ENCODE measurements at places on chromosomes 1 and 21.

DNA sequence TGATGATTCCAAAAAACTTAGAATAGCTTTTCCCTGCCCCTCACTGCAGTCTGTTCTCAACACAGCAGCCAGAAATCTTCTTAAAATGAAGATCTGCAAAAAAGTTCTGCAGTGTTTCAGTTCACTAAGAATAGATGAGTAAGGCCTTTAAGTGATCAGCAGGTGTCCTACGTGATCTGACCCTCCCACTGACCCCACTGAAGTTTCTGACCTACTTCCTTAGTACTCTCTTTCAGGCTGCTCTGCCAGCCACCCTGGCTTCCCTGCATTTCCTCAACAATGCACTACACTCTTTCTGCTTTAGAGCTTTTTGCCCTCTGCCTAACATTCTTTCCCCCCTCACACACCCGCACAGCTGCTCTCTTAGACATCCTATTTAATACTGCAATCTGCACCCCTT, 182.5 kb downstream of the AKT3 start:
- DNase-seq: no peak

DNA sequence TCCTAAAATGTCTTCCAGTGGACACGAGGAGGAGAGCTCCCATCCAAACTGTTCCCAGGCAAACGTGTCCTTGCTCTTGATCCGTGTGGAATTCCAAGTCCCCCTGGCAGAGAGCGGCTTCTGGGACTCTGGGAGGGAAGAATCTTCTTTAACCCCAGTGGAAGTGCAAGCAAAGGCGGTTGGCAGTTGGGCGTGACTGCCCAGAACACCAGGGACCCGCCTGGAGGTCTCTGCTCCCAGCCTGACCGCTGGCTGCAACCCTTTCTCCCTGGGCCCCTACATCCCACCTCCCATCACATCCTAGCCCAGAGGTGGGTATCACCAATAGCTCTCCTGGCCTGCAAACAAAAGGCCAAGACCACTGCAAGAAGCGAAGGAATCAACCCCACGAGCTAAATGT, 17.8 kb downstream of the CASZ1 start:
- no peak for DNase-seq

DNA sequence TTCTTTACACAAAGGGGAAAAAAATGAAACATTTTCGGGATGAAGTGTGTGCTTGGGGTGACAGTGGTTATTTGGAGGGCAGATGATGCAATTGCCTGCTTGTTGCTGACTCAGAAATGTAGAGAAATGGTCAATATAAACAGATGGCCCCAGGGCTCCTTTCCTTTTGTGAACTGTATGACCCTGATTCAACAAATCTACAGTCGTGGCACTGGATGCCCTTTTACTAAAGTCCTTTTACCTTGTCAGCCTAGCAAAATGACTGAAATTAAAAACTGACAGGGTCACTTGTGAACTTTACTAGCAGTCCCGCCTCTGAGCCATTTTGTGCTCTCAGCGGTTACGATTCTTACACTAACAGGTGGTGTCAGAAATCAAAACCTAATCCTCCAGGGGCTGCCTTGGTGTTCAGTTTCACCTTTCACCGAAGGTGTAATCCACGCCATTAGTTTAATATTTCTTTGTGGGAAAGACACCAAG, 49.8 kb downstream of the GREM2 start:
- DNase-seq: no peak

DNA sequence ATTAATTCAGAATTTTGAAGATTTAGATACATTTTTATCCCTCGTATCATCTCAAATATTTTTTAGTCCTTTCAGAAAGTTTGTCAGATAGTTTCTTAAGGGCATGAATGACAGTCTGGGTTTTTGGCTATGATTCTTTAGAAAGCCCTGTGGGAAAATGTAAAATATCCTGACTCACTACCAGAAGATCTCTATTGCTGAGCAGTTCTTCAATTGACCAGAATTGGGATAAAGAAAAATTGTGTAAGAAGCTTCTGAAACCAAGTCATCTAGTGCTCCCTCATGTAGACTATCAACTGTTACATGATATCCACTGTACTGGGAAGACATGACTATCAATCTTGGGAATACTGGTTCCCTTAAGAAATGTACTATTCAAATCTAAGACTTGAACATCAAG, 608.3 kb upstream of the CHRM3 start:
- no peak for DNase-seq

DNA sequence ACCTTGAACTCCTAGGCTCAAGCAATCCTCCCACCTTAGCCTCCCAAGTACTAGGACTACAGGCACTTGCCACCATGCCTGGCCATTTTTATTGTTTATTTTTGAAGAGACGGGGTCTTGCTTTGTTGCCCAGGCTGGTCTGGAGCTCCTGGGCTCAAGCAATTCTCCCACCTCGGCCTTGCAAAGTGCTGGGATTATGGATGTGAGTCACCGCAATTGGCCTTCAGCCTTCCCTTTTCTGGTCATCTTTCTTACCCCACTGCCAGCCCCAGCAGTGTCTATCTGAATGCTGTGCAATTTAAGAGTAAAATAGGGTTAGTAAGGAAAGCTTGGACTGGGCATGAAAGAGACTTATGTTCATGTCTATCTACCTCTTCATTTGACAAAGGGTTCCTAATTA, 6.1 kb upstream of the KLF17 start:
- DNase-seq: no peak

DNA sequence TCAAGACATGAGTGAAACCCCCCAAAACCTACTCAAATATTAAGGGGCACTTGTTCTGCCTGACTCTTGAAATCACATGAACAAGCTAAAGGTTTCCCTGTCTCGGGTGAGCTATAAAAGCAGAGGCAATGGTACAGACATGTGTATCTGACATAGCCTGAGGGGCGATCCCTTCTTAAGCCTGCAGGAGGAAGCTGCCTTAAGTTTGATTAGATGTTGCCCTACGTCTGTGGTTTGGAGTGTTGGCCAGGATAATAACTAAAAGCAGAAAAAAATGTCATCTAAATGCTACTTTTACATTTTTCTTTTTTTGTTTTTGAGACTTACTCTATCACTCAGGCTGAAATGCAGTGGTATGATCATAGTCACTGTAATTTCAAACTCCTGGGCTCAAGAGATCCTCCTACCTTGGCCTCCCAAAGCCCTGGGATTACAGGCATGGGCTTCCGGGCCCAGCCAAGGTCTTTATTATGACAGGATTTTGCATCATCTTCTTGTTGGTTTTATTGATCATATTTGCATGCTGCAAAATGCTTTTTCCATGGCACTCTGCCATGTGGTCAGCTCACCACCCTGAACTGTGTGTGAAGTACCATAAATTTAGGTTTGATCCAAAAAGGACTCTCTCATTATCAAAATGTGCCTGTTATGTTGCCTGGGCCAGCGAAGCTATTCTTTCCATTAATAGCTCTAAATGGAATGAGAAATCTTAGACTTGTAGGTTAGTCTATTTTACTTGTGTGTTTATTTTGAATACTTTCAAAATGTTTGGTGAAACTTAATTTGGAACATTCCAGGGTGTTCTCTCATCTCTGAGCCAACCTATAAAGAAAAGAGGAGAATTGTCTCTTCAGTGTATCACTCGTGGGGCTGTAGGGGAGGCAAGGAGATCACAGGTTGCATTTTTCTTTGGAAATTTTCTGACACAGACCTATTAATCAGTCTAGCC, 15.0 kb upstream of the HMGN1 start:
- DNase-seq: no peak

- DNase-seq: no peak
Measured at GRCh38 chr21:15421441-15421881, 308.3 kb upstream of the USP25 start.

GRCh38 chr21:44434568-44434925, 20.8 kb upstream of the LRRC3 start:
- no peak for DNase-seq

- no peak for DNase-seq
Measured at GRCh38 chr1:218476385-218476784, 131.2 kb downstream of the TGFB2 start.

DNA sequence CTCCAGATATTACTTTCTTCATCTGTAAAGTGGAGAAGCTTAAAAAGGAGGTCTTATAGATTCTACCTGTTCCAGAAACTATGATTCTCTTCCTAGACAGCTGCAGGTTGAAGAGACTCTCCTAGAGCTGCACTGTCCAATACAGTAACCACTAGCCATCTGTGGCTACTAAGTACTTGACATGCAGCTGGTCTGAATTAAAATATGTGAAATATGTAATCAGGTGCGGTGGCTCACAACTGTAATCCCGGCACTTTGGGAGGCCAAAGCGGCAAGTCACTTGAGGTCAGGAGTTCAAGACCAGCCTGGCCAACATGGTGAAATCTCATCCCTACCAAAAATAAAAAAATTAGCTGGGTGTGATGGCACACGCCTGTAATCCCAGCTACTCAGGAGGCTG, 15.8 kb downstream of the APP start:
- DNase-seq: no peak

DNA sequence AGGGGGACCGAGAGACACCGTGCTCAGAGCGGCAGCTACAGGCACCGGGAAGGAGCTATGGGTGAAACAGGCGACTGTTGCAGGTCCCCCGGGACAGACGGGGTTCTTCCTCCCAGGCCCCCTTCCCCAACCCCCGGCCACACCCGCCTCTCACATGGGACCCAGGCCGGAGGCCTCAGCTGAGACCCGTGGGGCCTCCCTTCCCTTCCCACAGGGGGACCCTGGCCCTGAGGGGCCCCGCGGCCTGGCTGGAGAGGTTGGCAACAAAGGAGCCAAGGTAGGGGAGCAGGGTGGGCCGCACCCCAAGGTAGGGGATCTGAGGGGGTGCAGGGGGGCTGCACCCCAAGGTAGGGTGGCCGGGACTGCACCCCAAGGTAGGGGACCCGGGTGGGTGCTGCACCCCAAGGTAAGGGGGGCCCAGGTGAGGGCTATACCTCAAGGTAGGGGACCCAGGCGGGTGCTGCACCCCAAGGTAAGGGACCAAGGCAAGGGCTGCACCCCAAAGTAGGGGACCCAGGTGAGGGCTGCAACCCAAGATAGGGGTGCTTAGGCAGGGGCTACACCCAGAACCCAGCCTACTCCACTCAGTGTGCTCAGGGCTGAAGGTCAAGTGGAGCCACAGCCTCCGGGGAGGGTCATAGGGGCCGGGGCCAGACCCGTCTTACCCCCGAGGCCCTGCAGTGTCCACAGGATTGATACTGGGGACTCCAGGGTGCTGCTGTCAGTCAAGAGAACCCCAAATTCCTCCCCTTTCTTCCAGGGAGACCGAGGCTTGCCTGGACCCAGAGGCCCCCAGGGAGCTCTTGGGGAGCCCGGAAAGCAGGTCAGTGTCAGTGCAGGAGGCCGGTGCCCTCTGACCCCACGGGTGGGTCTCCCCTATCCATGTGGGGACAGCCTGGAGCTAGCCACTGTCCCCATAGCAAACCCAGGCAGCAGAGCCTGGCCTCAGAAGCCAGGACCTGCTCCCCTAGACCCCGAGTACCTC, 22.7 kb downstream of the COL6A2 start:
- no peak for DNase-seq

GRCh38 chr1:232386294-232386693, 243.6 kb downstream of the SIPA1L2 start:
- no peak for DNase-seq

DNA sequence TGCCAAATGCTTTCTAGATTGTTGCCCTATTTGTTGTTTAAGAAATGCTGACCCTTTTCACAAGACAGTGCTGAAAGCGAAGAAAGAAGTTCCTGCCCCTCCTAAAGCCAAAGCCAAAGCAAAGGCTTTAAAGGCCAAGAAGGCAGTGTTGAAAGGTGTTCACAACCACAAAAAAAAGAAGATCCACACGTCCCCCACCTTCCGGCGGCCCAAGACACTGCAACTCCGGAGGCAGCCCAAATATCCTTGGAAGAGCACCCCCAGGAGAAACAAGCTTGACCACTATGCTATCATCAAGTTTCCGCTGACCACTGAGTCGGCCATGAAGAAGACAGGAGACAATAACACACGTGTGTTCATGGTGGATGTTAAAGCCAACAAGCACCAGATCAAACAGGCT, 55.7 kb downstream of the PSMG1 start:
- DNase-seq: no peak

GRCh38 chr1:15765495-15766194, 7.0 kb downstream of the FBLIM1 start:
- DNase-seq: no peak

- no peak for DNase-seq
Measured at GRCh38 chr1:179077396-179077795, 4.5 kb upstream of the TOR3A start.

DNA sequence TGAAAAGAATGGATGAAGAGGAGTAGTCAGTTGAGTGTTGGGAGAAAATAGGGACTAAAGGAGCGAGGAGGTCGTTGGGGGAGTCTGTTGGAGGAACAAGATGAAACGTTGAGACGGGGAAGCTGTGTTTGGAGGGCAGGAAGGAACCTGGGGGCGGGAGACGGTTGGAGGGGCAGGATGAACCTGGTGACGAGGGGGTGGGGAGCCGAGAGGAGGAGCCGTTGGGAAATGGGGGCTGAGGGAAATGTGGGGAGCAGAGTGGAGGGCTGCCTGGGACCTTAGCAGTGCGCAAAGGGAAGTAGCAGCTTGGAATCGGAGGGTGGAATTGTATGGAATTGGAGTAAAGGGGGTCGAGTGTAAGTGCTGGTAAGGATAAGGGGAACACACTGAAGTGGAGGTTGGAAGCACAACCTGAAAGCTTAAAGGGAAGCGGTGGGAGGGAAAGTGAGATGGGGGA, 630 bp downstream of the MTF2 start:
- DNase-seq: peak; percentile 18

DNA sequence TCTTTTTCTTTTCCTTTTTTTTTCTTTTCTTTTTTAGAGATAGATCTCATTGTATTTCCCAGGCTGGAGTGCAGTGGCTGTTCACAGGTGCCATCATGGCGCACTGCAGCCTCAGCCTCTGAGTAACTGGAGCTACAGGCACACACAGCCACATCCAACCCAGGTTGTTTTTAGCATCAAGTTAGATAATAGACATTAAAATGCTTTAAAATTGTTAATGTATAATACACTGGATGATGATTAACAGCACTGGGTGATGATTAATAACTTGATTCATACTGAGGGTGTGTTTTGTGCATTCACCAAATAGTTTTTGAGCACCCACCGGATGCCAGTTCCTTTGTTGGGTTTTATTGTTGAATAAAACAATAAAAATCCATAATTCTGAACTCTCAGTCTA, 75.2 kb downstream of the BEND5 start:
- DNase-seq: no peak

DNA sequence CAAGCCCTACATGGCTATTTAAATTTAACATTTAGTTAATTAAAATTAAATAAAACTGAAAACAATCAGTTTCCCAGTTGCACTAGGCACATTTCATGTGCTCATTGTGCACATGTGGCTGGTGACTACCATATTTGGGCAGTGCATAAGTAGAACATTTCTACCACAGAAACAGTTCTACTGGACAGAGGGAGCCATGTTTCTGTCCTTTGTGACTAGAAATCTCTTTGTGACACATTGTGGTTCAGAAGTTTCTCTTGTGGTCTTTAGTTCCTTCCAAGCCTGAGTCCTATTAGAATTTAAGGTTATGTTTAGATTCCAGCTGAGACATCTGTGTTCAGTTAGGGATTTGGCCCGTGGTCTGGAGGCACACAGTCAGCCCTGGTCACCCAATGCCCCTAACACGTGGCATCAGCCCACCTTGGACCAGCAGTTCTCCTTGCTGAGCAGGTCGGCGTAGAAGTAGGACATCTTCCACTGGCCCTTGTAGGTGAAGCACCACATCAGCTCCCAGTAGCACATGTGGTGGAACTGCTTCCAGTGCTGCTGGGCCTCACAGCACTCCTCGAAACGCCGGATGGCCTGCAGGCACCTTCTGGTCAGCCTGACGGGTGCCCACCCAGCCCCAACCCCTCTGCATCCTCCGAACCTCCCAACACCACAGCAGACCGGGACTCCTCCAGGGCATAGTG, 29.1 kb downstream of the TTC39A start:
- DNase-seq: no peak
